ENCODE measurements at places on chromosomes 7 and 10.

GRCh38 chr10:63281967-63282366 lies 148.8 kb downstream of the NRBF2 start:
- no peak for DNase-seq

GRCh38 chr10:129193148-129193547 lies 273.9 kb upstream of the MGMT start:
- DNase-seq: no peak

GRCh38 chr10:44619975-44620374 lies 235.1 kb upstream of the CXCL12 start:
- DNase-seq: no peak

DNA sequence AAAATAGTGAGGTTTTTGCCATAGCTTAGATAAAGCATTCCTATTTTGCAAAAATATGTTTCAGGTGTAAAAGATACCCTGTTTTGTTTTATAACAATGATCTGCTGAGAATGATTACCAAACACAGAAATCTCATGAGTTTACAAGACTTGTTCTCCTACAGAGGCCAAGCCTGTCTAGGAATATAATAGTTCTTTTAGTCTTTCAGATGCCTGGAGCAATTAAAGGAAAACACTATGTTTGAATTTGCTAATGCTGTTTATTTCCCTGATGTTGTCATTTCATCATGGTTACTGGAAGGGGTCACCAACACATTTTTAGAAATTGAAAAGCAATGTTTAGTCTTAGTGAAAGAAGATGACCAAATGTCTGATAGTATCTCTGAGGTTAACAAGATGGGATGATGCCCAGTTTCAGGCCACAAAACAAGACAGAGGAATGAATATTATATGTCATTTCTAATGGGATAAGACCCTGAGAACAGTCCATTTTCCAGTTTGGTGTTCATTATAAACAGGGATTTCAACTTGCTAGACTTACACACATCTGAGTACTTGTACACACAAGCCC lies 559.9 kb downstream of the INHBA start:
- DNase-seq: no peak

GRCh38 chr7:3598854-3599253 lies 297.8 kb downstream of the SDK1 start:
- no peak for DNase-seq

DNA sequence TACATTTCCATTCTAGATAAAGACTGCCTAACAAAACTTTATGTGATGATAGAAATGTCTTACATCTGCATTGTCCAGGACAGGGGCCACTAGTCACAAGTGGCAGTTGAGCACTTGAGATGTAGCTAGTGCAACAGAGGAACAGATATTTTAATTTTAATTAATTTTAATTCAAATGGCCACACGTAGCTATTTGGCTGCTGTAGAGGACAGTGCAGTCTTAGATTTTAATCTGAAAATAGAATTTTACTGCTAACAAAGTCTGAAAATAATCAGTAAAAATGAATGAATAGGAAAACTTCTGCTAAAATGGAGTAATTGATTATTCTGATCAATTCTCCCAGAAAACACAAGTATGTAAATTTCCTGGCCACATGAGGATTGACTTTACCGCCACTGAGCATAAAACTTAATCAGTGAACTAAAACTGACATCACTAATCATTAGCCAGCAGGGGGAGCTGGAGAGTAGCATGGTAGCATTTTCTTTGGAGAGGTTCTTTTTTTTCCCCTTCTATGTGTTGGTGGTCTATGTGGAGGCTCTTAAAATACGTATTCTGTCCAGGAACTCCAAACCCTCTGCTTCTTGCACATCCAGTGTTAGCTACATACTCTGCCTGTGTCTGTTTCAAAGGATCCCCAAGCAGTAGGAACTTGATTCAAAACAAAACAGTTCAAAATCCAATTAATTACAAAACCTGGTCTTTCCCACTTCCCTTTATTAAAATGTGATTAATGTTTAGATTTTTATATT lies 52.1 kb downstream of the TSPAN12 start:
- peak; percentile 73 for DNase-seq

- no peak for DNase-seq
Observed at GRCh38 chr10:91289305-91289704, 68.8 kb downstream of the PCGF5 start.

DNA sequence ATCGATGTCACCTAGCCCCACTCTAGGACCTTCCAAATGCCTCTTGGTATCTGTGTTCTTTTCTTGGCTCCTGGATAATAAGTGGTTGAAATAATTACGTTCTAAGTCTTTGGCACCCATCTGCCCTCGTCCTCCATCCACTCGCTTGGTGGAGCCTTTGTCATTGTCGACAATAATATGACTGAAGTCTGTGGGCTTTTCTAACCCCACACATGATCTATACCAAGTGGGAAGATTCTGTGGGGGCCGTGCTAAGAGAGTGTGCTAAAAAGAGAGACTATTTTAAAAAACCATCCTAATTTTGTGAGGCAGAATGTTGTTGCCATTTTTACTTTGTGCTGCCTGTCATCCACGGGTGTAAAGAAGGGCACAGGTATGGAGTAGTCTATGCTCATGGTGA lies 113.1 kb downstream of the GALNT17 start:
- no peak for DNase-seq

DNA sequence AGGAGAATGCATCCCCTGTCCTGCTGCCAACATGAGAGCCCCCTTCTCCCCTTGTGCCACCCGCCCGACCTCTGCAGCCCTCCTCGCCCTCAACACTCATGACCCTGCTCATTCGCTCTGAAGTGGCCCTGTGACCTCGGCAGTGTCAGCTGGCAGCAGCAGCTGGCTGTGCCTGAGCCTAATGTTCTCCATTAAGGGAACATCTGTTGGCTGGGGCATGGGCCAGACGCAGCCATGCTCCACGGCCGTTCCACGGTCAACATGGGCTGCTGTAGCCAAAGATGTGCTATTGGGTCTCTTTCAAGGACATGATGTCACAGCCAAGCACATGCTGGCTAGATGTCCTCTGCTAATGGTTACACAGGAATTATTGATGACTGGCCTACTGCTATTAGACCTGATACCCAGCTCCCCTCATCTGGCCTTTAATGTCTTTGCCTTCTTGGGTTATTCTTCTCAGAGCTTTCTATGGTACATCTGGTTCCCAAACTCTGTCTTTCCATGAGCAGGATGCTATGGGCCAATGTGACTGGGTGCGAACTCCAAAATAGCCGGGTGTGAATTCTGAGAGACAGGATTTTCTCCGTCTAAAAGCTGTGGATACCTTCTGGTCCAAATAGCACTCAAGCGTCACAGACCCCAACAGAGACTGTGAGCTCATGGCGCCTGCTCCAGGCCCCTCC lies 22.4 kb downstream of the ADCYAP1R1 start:
- no peak for DNase-seq

DNA sequence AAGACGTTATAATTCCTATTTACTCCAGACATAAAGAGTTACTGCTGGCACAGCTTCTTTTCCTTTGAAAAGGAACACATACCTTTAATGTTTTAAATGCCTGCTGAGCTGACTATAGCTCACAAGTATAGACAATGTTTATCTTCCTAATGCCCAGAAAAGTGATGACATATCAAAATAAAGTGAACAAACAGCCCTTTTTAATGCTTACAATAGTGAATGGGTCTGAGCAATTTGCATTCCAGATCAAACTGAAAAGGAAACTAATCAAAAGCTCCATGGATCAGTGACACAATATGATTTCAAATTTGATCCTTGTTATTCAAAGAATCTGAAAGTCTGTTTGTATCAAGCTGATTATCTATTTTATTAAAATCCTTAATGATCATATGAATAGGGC lies 233.6 kb upstream of the SEMA3E start:
- no peak for DNase-seq

DNA sequence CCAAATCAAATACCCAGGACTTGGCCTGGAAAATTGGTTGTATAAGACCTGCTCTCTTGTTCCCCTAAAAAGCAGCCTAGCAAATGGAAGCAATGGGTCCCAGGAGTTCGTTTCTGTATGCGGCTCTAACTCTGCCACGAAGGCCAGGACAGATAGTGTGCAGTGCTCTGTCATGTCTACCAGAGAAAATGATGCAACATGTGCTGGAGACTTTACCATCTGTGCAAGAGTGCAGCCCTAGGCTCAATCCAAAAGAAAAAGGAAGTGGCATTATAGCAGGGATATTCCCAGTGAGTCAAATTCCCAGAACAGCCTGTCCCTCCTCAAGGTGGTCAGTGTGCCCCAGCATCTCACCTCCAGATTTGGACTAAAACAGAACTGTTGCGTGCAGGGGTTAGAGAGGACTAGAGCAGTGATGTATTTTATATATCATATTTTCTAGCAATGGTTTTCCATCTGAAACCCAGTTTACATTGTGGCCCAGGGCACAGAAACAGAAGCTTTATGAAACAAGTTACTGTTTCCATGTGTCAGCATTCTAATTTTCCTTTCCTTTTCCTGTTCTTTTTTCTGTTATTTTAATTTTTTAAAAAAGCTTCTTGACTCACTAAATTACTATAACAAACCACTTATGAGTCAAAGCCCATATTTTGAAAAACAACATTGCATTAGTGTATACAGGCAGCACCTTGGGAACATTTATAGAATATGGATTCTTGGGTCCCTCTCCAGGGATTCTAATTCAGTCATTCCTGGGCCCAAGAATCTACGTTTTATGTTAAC lies 311.2 kb downstream of the RNLS start:
- DNase-seq: no peak

DNA sequence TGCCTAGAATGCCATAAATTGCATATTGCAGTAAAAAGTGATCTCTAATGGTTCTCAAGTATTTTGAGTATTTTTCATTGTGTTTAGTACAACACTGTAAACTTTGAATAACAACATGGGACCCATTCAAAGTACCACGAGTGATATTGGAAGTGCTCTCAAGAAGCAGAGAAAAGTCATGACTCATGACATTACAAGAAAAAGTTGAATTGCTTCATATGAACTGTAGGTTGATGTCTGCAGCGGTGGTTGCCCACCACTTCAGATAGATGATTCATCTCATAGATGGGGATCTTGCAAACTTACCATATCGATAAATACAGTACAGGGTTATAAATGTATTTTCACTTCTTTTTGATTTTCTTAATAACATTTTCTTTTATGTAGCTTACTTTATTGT lies 33.9 kb downstream of the ENTPD1 start:
- no peak for DNase-seq

DNA sequence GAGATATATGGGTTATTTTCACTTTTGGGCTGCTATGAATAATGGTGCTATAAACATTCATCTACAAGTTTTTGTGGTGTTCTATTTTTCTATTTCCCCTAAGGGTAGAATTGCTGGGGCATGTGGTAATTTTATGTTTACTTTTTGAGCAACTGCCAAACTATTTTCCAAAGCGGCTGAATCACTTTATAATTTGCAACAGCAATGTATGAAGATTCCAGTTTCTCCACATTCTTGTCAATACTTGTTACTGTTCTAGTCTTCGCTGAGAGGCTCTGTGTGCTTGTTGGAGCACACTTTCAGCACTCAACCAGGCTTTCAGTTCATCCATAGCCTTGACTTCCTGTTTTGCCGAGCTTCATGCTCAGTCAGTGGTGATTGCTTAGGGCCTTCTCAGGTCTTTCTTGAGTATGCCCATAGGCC lies 39.0 kb downstream of the ADK start:
- DNase-seq: no peak

DNA sequence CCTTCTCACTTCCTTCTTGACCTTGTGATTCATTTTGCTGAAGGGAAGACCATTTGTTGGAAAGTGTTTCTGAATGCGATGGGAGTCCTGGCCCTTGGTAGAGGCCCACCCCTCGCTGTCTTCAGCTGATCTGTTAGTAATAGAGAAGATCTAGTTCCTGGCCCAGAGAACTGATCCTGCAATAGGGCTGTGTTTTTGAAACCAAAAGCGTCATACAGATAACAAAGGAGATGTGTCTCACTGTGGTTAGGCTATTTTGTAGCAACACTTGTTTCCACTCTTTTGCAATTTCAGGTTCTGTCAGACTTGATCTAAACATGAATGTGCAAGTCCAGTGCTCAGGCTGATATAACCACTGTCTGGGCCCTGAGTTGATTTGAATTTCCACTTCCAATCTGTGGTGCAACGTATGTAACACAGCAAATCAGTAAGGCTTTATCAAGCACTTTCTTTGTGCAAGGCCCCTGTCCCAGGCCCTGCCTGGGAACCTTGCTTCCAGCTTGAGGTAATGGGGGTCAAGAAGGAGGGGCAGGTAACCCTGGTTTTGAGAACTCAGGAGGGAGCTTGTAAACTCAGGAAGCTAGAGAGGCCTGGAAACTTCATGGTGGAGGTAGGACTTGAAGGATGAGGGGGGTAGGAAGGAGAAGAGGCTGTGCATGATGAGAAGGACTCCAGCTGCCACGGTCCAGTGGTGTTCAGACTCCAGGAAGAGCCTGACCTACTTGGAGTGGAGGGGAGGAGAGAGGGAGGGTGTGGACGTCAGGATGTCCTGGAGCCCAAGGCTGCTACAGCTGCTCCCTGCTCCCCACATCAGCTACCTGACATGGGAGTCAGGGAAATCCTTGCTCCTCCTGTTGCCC lies 42.2 kb upstream of the SRGN start:
- DNase-seq: no peak

DNA sequence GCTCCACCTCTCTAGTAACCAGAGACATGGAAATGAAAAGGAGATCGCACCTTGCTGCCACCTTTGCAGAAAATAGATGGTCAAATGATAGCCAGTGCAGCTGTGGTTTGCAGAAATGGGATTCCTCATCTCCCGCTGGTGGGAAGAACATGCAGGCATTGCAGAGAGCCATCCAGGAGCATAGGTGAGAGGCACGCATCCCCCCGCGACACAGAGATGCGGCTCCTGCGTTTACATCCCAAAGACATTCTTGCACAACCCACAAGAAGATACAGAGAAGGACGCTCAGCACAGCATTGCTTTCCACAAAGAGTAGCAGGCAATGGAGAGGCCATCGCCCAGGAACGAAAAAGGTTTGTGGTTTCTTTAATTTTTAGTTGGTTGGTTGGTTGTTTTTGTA lies 56.2 kb downstream of the OAT start:
- no peak for DNase-seq

Measured in nephron progenitor cell (in vitro differentiated cells).